ENCODE measurements at places on chromosomes 11 and 22.
A peak's percentile ranks its signal among the peaks of the same experiment; 100 is the strongest.

DNA sequence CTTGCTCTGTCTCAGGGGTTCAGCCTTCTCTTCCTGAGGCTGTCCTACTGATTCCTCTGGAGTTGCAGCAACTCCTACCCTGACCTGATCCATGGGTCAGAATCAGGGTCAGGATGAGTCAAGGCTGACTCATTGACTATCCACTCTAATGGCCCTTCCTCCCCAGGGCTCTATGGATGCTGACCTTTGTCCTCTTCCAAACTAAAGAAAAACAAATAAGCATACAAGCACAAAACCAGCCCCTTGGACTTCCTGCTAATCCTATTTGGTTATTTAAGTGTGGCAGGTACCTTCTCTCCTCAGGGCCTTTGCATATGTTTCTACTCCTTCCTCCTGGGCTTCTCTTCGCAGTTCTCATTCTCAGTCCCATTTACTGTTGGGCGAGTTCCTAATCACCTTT is 204.5 kb upstream of the NAV2 start:
- DNase-seq, result no peak

GRCh38 chr11:70423523-70424505 is 25.5 kb downstream of the CTTN start:
- DNase-seq, result no peak

- no peak for DNase-seq
Measured at GRCh38 chr11:93492464-93493251, 50.5 kb downstream of the SMCO4 start.

DNA sequence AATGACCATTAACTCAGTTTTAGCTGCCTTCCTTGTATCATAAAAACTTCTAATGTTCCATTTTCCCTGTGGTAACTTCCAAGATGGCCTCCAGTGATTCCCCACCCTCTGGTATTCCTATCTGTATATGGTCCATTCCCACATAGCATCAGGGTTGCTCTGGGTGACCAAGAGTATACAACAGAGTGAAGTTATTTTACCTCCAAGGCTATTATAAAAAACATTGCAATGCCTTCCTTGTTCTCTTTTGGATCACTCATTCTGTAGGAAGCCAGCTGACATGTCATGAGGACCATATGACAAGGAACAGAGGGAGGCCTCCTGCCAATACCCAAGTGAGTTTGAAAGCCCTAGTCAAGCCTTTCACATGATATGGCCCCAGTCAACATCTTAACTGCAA is 30.1 kb downstream of the ZNF280B start:
- DNase-seq, result no peak

GRCh38 chr22:36331912-36332622 is 55.7 kb downstream of the MYH9 start:
- no peak for DNase-seq

GRCh38 chr11:41334007-41334933 is 125.2 kb downstream of the LRRC4C start:
- no peak for DNase-seq

- DNase-seq, result no peak
Measured at GRCh38 chr11:98277251-98277912, 743.4 kb upstream of the CNTN5 start.

- no peak for DNase-seq
Measured at GRCh38 chr11:29166306-29166705, 850.5 kb downstream of the KCNA4 start.

DNA sequence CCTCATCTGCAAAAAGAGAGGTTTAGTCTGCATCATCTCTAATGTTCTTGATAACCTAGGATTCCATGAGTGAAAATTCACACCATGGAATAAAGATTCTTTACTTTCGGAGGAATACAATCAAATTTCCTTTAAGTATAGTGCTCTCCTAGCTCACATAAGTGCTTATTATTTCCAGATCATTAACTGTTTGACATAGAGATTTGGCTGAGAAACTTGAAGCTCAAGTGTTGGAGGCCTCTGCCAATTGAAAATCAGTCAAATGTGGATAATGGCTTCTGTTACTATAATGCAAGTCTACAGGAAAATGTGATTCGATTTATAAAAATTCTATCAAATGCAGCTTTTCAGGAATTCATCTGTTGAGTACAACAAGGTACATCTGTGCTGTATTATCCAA is 144.6 kb downstream of the KIF18A start:
- DNase-seq, result no peak

DNA sequence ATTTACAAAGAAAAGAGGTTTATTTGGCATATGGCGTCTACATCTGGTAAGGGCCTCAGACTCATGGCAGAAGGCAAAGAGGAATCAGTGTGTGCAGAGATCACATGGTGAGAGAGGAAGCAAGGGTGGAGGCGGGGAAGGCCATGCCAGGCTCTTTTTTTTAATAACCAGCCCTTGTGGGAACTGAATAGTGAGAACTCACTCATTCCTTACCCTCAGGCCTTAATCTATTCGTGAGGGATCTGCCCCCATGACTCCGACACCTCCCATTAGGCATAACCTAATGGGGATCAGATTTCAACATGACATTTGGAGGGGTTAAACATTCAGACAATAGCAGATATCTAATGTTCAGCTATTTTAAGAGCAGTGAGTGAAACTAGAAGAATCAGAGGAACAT is 55.7 kb downstream of the ATM start:
- no peak for DNase-seq

DNA sequence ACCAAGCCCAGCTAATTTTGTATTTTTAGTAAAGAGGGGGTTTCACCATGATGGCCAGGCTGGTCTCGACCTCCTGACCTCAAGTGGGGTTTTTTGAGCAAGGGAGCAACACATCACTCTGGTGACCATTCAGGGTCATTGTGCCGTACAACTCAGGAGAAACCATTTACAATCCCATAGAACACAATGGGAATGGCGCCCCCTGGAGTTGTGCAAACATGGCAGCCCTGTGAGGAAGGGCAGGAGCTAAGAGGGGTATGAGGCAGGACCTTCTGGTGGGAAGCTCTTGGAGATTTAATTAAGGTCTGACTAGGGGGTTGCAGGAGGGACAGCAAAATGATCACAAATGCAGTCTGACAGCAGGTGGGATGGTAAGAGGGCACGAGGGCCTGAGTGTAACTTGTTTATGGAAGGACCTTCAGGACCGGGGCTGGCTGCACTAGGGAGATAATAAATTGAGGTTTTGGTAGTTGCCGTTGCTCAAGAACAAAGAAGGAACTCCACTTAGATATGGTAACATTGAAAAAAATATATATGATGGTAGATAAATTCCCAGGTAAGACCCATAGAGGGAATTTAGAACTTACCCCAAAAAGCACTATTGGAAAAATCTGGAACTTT is 9.1 kb upstream of the CSF2RB start:
- no peak for DNase-seq

DNA sequence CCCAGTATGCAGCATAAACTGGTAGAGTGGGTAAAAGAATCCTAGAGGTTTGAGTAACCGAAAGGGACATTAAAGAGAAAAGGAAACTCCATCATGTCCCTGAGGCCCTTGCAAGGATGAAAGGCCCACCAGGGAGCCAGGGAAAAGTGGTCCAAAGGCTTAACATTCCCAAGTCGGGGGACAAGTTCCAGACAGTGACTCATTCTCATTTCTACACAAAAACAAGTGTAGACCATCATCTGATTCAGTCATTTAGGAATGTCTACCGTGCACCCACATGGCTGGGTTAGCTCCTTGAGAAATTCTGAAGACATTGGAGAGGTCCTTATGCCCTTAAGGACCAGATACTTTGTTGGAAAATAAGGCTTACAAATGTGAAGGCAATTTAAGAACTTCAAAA is 4.8 kb upstream of the NOX4 start:
- no peak for DNase-seq

DNA sequence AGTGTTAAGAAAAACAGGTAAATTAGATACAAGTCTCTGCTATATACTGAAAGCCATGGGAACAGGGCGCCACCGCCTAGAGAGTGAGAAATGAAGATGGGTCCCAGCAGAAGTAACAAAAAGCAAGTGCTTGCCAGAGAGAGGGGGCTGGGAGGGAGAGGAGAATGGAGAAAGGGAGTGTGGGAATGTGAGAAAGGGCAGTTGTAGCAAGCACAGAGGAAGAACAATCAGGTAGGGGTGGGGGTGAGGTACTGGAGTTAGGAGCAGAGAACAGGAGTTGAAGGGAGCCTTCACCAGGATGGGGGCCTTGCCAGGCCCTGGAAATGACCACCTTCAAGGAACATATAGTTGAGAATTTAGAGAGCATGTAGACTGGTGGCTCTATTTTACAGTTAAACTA is 66.8 kb downstream of the TCF20 start:
- no peak for DNase-seq

- no peak for DNase-seq
Measured at GRCh38 chr11:49202287-49202976, 6.0 kb downstream of the FOLH1 start.

DNA sequence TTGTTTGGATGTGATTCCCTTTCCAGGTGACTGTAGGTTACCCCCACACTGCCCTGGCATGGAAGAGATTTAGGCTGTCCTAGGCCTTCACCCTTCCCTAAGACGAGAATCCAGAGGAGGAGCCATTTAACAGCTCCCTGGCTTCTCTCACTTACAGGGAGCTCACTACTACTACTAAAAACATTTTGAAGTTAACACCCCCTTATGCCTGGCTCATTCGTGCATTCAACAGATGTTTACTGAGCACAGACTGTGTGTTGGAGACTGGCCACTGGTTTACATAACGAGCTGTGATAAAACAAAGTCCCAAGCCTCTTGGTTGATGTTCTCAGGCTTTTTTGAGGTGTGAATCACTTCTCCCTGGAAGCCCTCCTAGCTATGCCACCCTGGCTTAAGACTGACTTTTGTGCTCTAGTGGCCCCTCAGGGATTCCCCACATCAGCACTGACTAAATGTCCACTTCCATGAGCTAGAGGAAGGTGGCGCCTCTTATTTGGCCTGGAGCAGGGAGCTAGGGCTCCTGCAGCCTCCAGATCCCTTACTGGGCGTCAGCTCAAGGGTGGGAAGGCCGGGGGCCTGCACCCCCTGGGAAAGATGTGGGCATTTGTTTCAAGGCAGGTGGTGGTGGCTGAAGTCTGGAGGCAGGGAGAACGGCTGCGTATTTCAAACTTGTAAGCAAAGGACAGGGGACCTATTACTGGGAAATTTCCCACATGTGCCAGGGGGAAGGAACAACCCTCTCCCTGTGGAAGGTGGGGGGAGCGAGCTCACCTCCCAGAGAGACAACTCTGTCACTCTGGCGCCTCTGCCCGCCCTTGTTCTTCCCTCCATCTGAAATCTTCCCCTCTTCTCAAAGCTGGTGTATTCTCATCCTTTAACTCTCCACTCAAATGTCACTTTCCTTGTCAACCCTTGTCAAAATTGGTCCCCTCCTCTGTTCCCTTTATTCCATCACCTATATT is 19.4 kb upstream of the MALAT1 start:
- no peak for DNase-seq

DNA sequence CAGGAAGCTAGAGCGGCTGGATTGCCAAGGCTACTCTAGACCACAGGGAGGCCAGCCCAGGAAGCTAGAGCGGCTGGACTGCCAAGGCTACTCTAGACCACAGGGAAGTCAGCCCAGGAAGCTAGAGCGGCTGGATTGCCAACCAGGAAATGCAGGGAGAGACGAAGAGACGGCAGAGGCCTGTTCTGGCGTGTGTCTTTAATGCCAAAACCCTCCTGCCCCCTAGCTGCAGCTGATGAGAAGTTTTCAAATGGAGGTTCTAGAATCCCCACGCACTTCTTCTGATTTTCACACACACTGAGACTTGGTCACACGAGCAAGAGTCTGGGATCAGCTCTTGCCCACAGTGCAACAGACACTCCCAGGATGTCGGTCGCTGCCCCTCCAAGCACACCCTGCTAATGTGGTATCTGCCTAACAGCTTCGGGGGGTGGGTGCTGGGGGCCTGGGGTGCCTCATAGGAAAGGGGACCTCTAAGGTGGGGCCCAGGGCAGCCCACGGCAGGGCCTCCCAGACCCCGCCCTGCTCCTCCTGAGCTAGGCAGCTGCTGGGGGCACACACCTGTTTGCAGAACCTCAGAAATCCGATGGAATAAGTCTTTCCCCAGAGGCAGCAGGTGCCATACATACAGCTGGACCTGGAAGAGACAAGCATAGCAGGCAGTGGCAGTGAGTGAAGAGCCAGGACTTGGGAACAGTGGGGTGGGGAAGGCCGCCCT is 28.5 kb downstream of the MAFF start:
- no peak for DNase-seq

DNA sequence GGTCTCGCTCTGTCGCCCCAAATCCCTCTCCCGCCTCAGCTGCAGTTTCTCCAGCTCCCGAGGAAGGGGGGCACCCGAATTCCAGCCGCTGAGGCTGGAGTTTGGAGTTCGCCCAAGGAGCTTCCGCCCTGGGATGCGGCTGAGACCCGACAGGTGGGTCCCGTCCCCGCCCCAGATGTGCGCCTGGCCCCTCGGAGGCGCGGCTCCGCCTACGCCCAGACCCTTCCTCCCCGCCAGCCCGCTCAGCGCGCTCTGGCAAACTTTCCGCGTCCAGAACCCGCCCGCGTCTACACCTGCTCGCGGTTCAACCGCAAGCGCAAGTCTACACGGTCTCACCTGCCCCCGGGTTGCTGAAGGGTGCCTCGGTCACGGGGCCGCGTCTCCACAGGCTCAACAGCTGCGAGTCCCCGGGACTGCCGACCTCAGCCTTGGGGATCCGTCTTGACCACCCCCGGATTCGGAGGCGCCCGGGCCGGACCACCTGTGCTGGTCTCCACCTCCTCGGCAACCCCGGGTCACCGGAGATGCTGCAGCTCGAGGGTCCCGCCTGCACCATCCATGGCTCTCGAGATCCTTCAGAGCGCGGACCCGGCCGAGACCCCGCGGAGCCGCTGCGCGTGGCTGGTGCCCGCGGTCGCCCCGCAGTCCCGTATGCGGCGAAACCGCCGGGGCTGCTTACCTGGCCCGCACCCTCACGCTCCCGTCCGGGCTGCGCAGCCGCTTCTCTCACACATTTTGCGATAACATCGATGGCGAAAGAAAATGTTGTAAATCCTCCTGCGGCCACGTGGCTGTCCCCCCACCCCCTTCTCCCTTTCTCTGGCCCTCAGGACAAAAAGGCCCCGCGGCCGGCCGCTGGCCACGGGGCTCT is 63.6 kb downstream of the NFAM1 start:
- peak; percentile 67 for DNase-seq

DNA sequence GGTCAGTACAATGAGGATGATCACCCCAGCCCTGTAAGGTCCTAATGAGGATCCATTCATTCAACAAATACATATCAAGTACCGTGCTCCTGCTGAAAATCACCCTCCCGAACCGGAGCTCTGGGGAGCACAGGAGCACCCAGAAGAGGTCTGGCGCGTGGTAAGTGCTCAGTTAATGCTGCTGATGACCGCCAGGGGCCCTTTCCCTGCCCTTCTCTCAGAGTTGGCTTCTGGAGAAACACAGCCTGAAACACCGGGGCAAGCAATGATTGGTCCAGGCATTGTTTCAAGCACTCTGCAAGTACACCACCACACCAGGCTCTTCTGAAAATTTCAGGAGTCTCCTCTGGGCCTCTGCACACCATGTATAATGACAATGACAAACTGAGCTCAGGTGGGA is 3.8 kb upstream of the CCDC86 start:
- no peak for DNase-seq

- DNase-seq, result no peak
Measured at GRCh38 chr11:1791912-1792311, 28.2 kb upstream of the CTSD start.

GRCh38 chr11:104036995-104037394 is 555 bp downstream of the DDI1 start:
- no peak for DNase-seq

GRCh38 chr11:110852921-110853490 is 140.8 kb upstream of the ARHGAP20 start:
- no peak for DNase-seq

Data from memory B cell (primary cell).